ENCODE measurements at places on chromosomes 1 and 21.

DNA sequence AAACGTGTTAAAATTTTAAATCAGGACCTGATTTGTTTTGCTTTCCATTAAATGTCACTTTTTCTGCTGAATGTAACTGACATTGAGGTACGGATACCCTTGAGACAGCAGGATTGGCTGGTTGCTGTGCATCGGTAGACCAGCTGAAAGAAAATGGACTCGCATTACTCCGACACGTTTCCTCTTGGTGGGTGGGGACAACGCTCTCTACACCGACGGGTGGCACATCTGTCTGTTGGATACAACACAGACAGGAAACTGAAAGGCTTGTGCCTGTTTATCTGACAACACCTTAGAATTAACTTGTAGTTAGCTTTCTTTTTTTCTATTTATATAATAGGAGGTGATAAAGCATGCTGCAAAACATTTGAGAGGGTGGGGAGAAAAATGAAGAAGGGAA is 19.4 kb downstream of the PRPF38A start:
- no peak for DNase-seq

- DNase-seq: no peak
Observed at GRCh38 chr1:172083191-172083590, 241.9 kb downstream of the DNM3 start.

DNA sequence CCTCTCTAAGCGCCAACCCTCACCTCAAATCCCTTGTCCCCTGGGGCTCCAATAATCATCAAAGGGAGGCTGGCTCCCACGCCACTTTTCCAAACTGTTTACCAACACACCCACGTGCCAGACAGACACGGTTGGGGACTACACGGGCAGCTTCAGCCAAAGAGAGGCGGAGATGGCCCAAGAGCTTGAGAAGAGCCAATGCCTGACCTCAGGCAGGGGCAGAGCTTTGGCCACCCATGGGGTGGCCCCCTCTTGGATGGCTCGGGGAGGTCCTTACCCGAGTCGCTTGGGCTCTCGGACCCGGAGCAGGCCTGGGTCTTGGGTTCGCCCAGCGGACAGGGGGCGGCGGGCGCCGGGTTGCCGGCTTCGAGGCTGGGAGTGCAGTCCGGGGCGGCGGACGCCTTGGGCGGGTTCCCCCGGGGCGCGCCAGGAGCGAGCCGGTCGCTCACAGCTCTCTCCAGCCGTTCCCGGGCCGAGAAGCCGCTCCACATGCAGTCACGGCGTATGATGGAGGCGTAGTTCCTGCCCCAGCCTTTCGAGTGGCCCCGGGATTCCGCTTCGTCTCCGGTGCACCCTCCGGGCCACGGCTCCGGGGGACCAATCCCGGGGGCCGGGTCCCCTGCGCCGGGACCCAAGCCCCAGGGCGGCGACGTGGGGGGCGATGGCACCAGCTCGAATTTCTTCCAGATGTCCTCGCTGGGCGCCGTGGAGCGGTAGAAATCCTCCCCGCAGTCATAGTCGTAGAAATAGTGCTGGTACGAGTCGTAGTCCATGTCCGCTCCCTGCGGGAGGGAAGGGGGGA is 854 bp downstream of the MYCL start:
- no peak for DNase-seq

- no peak for DNase-seq
Observed at GRCh38 chr1:201183753-201184152, 6.9 kb upstream of the IGFN1 start.

- peak; percentile 30 for DNase-seq
Observed at GRCh38 chr1:230824919-230825721, 43.2 kb downstream of the C1orf198 start.

DNA sequence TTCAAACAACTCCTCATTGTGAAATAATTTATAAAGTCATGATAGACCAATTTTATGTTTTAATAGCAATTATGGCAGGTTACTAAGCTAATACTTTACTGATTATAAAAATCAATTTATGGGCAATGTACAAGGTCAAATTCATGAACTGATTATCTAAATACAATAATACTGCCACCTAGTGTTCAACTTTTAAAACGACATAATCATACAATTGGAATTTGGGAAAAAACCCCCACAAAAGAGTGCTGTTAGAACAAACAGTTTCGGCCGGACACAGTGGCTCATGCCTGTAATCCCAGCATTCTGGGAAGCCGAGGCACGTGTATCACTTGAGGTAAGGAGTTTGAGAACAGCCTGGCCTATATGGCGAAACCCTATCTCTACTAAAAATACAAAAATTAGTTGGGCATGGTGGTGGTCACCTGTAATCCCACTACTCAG is 14.0 kb downstream of the GTF2B start:
- DNase-seq: no peak

DNA sequence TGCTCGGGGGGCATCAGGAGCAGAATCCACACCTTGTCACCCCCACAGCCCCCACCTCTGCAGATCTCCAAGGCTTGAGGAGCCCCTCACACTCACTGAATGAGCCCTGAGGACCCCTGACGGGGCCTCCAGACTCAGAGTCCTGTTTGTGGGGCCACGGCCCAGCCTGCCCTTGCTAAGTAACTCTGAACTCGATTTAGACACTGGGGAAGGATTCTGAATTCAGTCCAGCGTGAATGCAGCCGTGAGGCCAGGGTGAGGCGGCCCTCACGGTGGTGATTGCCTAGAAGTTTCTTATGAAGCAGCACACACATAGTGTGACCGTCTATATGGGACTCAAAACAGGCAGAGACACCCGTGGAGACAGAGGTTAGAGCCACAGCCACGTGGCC is 58.9 kb upstream of the ADARB1 start:
- no peak for DNase-seq

GRCh38 chr21:15671188-15671587 is 58.6 kb upstream of the USP25 start:
- no peak for DNase-seq

DNA sequence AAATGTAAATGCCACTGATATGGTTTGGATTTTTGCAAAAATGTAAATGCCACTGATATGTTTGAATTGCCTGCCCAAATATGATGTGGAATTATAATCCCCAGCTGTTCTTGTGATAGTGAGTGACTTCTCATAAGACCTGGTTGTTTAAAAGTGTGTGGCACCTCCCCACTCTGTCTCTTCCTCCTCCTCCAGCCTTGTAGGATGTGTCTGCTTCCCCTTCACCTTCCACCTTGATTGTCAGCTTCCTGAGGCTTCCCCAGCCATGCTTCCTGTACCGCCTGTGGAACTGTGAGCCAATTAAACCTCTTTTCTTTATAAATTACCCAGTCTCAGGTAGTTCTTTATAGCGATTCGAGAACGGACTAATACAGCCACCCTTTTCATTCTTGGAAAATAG is 1.3 kb upstream of the CCT8 start:
- no peak for DNase-seq

DNA sequence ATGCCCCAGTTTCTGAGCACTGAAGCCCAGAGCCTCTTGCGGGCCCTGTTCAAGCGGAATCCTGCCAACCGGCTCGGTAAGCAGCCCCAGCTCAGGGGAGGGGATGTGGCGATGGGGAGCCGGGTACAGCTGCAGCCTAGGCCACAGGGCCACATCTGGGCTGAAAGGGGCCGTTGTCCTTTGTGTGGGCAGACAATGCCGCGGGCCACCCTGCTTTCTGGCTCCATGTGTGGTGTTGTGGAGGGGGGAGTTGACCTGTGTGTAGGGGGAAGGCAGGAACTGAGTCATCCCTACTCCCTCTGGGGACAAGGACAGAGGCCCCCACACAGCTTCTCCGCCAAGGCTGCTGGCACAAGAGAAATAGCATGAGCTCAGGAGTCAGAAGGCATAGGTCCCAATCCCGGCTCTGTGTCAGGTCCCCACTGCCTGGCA is 26.0 kb downstream of the RPS6KA1 start:
- no peak for DNase-seq

GRCh38 chr1:208595745-208596144 is 351.6 kb upstream of the PLXNA2 start:
- no peak for DNase-seq

- DNase-seq: no peak
Observed at GRCh38 chr1:27543284-27543683, 53.3 kb upstream of the WASF2 start.

DNA sequence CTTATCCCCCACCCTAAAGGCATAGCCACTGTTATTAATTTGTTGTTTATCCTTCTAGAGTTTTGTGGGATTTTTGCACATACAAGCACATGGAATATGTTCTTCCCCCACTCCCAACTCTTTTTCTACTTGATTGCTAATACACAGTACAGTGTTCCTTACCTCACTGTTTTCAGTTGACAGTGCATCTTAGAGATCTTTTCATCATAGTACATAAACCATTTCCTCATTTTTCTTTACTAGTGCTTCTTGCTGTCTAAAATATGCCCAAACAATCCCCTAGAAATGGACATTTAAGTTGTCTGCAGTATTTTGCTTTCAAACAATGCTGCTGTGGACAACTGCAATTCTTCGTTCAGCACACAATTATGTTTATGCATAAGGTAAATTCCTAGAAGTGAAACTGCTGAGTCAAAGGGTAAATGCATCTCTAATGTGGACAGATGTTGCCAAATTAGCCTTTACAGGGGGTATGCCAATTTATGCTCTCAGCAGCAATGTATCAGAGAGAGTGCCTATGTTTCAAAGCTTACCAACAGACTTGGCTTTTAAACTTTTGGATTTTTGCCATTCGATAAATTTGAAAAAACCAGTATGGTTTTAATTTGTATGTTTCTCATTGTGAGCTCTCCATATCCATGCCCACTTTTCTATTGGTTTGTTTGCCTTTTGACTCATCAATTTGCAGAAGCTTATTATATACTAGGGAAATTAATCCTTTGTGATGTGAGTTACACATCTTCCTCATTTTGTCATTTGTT is 132.6 kb downstream of the MRPS6 start:
- DNase-seq: no peak

DNA sequence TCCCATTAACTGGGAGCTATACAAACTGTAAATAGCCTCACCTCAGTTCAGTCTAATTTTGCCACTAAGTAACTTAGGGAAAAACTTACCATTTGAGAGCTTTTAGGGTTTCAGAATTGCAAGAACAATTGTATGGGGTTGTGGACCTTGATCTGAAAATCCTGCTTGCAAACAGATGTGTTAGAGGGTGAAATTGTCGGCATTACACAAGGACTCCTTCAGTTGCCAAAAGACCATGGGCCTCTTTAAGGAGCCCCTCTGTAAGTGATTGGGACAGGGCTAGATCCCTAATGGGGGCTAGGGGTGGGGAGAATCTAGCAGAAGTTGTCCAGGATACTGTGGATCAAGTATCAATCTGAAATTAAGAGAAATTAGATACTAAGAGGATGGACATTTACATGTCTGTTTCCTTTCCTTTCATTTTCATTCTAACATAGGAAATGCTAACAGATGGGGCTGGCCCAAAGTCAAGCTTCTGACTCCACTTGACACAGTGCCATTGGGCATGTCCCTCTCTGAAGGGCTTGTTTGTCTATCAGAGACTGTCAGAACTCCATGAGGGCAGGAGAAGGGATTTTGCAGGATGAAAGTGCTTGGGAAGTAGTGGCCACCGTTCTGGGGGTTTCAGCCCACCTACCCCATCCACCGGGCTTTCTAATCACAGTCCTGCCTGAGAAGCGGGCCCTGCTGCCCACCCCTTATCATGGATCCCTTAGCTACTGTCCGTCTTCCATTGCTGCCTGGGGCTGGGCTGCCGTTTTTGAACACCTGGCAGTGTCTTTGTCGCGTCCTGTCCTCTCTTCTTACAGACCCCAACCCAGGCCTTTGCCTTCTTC is 54.7 kb downstream of the STUM start:
- DNase-seq: peak; percentile 63

DNA sequence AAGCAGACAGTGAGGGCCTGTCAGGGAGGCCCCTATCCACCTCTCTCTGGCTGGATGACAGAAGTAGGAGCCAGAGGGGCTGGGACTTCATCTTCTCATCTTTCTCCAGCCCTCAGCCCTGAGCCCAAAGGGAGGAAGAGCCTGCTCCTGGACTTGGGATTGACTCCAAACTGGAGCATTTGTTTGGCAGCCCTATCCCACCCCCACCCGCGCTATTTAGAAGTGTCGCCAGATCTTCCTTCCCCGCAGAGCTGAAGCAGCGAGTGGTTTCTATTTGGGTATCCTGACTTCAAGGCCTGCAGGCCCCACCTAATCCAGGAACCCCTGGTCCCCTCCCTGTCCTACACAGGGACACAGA is 9.6 kb downstream of the NES start:
- DNase-seq: no peak

All from DMS153 (cell line).